M059J (cell line): ENCODE measurements at places on chromosomes 13 and 19. TPM values are rescaled to one million over a fixed set of nuclear protein-coding genes. Genes with fewer than 3 reads are reported as not detected.
A peak's percentile ranks its signal among the peaks of the same experiment; 100 is the strongest.

DNA sequence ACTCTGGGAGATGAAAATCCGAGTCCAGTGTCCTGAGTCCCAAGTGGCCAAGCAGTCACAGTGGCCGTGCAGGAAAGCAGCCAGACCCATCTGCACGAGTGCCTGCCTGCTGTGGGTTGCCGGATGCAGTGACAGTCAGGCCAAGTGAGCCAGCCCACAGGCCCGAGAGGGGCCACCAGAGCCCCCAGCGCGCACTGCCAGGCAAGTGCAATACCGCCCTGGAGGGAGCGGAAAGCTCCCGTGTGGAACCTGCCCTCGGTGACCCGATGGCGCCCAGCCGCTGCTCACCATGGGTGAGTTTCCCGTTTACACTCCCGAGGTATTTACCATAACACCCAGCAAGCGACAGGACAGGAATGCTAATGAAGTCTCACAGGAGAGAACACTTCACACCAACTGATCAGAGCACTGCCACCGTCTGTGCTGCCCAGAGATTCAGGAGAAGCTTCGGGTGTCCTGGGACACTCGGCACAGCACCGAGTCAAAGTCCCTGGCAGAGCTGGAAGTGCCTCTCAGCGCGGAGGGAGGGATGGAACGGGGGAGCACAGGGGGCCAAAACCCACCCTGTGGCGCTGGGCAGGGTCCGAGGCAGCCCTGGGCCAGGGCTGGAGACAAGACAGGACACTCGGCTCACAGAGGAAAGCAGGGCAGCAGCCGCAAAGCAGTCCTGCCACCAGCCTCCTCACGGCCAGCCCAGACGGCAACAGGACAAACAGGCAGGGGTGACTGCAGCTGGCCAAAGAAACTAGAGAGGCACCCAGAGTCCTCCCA lies 21.3 kb upstream of the TINCR start:
- no peak for DNase-seq

- DNase-seq = peak; percentile 53
These were observed 903.1 kb downstream of the SLITRK6 start for GRCh38 chr13:84896128-84896527.

GRCh38 chr19:38739440-38740256 lies 4.6 kb downstream of the CAPN12 start:
- DNase-seq = no peak

GRCh38 chr13:109576331-109576813 lies 210.0 kb downstream of the IRS2 start:
- no peak for DNase-seq

GRCh38 chr19:30888937-30889336 lies 460.3 kb downstream of the TSHZ3 start:
- no peak for DNase-seq

DNA sequence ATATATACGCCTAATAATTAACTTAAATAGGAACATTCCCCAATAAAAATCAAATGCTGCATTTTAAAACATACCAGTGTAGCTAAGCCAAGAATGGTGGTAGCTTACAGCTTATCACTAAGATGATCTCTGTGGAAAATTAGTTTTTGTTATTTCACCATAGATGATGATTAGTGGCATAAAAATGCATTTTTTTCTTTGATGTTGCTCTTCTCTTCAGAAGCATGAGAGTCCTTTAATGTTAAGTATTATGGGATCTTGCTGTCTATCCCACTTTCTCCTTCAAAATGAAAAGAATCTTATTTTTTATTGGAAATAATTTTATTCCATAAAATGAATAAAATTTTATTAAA lies 731.0 kb downstream of the SLITRK1 start:
- no peak for DNase-seq

The ACER1 gene
- not detected in 2 replicates for total RNA-seq

The WASF3 gene
- 4.7 and 10.1 TPM in 2 replicates for total RNA-seq

The ZNF582 gene
- 1.4 and 1.8 TPM in 2 replicates for total RNA-seq
